Cerebellar nuclear complex (tissue), 1 donor: ENCODE measurements at places on chromosomes 11 and 22.

GRCh38 chr11:65578667-65579066 lies 2.8 kb downstream of the EHBP1L1 start:
- DNase-seq: no peak

DNA sequence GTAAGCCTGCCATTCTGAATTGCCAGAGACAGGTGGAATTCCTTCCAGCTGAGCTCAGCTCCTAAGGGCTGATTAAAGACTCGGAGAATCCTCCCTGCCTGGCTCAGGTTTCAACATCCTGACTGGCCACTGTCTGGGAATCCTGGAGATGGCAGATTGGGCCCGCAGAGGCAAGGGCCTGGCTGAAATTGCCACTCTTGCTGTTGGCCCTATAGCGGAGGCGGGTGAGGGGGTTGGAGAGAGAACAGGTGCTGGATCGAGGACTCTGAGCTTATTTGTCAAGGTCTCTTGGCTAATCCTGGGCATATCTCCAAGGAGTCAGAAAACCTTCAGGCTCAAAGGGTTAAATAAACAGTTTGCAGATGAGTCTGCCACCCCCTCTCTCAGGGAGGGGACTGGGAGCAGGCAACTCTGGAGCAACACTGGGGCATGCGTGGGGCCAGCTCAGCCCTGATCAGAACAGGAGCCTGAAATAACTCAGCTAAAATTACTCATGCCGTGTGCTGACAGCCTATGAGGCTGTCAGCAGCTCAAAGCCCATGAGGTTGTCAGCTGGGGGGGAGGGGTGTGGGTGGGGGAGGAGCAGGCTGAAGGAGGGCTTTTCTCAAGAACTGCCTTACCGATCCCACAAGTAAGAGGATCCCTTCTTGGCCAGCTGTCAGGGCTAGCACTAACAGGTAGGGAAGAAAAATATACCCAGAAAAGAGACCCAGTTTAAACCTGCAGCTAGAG lies 14.7 kb upstream of the MFRP start:
- DNase-seq: no peak

- DNase-seq: no peak
Observed at GRCh38 chr22:17155941-17156340, 3.1 kb downstream of the HDHD5 start.

DNA sequence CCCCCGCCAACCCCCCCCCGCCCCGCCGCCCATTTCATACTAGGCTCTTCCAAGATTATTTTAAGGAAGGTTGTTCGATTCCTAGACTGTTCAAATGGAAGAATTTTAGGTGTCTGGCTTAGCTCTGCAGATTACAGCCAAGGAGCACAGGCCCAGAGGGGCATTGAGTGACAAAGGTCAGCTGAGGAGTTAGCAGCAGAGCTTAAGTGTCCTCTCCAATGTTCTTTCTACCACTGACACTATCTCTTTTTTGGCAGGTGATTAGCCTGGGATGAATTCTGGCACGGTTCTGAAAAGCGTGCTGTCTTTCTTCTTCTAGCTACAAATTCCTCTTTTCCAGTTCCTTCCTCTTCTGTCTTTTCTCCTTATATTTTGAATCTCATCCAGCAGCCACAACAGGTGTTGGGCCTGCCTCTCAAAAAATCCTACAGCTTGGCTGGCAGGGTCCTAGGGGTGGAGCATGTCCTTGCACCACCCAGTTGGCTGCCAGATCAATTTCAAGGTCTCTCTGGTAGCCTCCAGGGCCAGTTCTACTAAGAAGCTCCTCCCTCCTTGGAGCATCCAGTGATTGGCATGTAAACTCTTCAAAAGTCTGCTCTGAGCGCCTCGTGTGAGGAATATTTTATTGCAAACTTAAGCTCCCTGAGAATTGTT lies 23.0 kb downstream of the KCNE3 start:
- DNase-seq: no peak

- DNase-seq: no peak
Observed at GRCh38 chr11:44113018-44113417, 17.5 kb downstream of the EXT2 start.

DNA sequence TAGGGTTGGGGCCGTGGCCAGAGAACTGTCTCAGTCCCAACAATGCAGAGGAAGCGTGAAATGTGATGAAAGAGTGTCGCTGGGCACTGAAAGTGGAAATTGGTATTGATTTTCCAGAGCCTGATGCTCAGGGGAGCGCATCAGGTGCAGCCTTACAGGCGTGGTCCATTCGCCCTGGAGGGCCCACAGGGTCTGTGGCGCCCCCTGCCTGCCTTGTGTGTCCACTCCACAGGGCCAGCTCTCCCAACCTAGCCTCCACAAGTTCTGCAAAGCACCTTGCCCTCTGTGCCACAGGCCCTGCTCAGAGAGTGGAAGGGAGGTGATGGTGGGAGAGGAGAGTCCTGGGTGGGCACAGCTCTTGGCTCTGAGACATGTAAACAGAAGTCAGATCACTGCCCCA lies 54.9 kb upstream of the LMO1 start:
- no peak for DNase-seq

DNA sequence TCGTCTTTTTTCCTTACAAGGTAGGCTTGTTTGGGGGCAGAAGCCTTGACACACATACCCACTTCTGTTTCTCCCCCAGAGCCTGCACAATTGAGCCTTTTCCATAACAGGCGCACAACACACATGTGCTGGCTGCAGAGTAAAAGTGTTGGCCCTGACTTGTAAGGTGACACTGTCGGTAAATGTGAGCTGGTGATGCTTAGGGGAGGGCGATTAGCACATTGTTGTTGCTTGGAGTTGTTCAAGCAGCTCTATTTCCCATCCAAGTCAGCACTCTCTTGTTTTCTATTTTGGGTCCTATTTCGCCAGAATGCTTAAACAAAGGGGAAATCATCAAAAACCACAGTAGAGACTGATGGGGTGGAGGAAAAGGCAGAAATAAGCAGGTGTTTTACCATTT lies 51.9 kb upstream of the PTPRJ start:
- no peak for DNase-seq

GRCh38 chr11:125157953-125158680 lies 6.4 kb upstream of the PKNOX2 start:
- DNase-seq: no peak

DNA sequence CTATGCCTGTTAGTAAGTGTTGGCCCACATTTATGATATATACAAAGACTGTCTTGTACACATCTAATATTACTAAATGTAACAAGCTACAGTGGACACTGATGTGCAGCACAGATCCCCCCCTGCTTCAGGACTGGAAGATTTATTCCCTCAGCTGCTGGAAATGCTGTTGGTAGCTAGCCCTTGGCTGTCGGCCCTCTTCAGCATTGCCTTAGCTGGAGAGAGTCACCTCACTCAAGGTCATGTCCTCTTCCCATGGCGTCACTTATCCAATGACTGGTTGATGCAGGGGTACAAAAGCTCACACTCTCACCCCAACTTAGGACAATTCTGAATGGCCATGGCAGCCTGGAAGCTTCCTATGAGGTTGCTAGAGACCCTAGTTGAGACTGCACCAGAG lies 312.7 kb downstream of the SOX6 start:
- no peak for DNase-seq

DNA sequence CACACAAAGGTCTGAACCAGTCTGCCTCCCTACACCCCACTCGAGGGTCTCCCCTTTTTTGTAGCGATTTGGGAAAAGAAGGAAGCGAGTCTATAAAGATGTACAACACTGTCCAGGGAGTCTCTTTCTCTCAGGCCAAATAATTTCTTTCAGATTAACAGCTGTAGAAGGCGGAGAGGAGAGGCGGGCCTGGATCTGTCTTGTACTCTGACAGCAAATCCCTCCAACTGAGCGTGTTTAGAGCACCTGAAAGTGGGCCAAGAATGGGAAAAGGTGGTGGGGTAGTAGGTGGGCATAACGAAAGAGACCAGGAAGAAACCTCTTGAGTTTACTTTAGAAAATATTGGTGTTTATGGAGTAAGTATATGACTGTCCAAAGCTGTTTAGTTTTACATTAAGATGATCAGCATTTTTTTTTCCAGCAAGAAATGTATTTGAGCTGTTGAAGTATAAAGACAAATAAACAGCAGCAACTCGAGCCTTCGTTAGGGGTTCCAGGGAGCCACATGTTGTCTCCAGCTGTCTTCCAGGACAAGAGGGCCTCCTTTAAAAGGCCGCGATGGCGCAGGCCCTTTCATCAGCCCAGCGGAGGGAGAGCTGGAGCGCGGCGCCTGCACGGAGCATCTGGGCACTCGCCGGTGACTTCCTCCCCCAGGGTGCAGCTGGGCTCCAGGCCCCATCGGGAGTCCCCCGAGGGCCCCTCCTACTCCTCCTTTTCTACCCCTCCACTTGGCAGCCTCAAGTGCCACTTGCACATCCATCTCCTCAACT lies 34.9 kb downstream of the SCUBE1 start:
- DNase-seq: no peak

- DNase-seq: no peak
Observed at GRCh38 chr11:41431784-41432183, 27.7 kb downstream of the LRRC4C start.

GRCh38 chr22:31970490-31971444 lies 26.4 kb downstream of the YWHAH start:
- DNase-seq: no peak

DNA sequence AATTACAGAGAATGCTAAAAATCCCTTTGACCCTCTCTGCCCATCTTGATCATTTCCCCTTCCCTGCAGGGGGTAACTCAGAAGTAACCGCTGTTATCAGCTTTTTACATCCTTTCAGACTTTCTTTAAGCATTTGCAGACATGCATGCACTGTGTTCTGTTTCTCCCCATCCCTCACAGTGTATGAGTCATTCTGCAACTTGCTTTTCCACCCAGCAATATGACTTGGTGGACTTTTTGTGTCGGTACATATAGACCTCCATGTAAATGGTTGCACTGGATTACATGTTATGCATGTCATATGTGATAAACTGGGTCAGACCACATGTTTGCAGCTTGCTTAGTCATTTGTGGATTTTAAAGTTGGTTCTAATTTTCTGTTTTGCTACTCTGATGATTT lies 87.7 kb upstream of the NECTIN1 start:
- DNase-seq: no peak

- no peak for DNase-seq
Observed at GRCh38 chr11:124313849-124314248, at the start of gene OR8D1. TSS of gene OR8D1 (minus strand) at chr11:124313949. CDS start at chr11:124310766, 3,183 bp downstream.

- DNase-seq: no peak
Observed at GRCh38 chr22:29842740-29843139, 4.7 kb upstream of the ASCC2 start.

DNA sequence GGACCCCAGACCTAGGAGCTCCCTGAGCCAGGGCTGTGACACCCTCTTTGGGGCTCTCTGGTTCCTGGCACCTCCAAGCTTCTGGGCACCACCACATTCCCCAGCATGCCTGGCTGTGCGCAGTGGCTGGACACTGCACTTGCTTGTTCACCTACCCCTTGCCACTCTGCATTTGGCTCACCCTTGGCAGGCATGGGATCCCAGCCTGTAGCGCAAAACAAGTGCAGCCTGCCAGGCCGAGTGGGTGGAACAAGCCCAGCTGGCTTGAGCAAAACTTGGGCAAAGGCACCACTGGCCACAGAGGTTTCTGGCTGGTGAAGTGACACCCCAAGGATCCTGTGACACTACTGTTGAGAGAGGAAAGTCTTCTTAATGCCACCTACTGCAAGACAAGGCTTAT lies 57.3 kb downstream of the CCDC34 start:
- no peak for DNase-seq

- DNase-seq: no peak
Observed at GRCh38 chr22:45585437-45585755, 82.7 kb downstream of the FBLN1 start.

DNA sequence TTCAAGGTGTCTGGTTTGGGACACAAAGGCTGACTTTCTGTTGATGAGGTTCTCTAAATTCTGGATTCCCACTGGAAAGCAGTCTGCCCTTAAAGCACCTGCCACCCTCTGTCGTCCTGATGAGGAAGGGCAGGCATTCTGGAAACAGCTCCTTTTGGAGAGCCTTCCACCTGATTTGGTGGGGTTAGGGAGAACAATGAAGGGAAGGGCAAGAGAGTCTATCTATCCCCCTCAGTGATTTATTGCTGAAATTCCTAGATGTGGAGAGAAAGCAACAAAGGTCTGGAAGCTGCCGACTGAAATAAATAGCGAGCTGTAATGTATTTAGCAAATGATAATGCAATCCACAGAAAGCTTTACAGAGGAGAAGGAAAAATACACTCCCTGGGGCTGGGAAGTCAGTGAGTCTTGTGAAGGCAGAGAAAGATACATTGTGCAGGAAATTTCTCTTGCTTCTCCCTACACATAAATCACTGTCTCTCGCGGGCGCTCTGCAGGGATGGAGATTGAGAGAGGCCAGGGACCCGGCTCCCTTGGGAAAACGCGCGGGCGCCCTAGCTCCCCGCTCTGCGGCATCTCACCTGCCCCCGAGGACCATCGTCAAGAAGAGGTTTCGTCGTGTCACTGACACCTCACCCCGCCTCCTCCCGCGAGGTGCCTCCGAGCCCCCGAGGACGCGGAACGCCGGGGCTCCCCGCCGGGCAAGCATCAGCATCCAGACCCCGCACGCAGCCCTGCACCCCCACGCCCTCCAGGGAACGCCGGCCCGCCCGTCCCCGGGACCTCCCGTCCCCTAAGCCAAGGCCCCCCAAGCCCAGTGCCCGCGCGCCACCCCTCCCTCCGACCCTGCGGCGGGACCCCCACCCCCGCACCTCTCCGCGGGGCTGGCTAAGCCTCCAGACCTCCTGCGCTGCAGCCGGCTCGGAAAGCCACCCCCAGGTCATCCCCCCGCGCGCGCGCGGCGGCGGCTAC lies 673 bp downstream of the CDON start:
- DNase-seq: peak; percentile 73

GRCh38 chr11:97354026-97354425 lies 964.2 kb downstream of the JRKL start:
- DNase-seq: no peak

- DNase-seq: no peak
Observed at GRCh38 chr11:102320679-102321078, 3.4 kb downstream of the BIRC3 start.

DNA sequence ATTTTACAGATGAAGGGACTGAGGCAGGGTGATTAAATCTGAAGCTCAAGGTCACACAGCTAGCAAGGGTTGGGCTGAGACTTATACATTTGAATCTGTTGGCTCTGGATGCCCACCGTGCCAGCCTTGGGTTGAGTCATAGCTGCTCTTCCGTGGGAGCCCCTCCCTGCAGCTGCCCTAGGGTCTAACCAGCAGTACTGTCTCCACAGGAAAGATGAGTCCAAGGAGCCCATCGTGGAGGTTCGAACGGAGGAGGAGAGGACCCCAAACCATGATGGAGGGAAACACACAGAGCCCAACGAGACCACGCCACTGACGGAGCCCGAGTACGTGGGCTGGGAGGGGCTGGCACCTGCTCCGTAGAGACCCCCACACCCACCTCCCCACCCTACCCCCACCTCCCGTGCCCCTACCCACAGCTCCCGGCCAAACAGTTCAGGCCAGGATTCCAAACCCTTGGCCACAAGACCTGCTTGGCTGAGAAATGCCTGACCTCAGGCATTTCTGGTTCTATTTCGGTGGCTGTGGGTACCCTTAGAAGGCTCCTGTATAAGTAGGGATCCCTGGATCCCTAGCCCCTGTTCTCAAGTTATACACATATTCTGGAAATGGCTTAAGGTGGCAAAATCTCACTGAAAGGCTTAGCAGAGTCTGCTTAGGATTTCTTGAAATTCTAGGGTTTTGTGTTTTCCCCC lies 42.7 kb upstream of the TTC12 start:
- DNase-seq: no peak

GRCh38 chr11:125517116-125517770 lies 21.2 kb upstream of the FEZ1 start:
- DNase-seq: peak; percentile 27
